ENCODE measurements at places on chromosomes 3 and 15.

DNA sequence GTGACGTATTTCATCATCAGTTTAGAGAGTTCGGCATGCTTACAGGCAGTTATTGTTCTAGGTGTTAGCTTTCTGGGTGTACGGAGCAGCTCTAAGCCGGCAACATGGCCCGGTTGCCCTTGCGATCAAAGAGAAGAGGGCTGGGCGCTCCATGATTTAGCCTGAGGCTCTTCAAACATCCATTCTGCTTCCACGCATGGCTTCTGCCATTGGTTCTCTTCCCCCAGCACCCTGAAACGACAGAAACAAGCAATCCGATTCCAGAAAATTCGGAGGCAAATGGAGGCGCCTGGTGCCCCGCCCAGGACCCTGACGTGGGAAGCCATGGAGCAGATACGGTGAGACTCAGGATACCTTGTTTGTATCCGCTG, 574 bp downstream of the NGRN start:
- DNase-seq, result peak; percentile 30

DNA sequence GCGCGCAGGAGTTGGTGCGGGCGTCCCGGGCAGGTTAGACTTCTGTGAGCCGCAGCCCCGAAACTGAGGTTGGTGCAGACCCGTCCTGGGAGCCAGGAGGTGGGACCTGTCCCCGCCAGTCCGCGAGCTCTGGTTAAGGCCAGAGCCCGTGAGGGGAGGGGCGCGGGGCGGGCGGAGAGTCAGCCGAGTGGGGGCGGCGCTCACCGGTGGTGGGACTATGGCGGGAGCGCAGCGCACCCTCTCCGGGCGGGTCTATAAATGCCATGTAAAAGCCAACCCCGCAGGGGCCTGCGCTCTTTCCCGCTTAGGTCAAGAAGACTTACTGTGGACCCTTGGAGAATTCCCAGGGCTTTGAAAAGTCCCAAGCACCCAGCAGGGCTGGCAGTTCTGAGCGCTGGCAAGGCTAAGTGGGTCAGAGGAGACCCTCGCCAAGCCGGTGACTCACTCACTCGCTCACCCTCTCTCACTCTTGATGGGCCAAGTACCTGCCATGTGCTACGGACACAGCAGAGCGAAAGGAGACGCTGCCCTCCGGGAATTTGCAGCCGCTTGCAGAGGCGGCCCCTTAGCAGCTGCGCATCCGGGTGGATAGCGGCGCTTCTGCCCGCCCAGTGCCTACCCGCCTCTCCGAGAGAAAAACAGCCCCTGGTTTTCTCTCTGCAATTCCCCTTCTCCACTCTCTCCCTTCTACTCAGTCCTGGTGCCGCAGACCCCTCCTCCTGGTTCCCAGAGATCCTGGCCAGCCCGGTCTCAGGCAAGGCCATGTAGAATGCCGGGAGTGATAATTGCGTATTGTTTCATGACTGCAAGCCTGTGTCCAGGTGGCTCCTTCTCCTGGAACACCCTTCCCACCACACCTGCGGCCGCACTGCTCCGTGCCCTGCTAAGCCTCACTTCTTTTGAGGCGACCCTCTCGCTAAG, at the start of gene ALDH1L1:
TSS of gene ALDH1L1 (minus strand) at position 110 of the 921 bp plus-strand sequence. CDS start 19,607 bp downstream, outside the sequence.
- DNase-seq, result peak; percentile 86

DNA sequence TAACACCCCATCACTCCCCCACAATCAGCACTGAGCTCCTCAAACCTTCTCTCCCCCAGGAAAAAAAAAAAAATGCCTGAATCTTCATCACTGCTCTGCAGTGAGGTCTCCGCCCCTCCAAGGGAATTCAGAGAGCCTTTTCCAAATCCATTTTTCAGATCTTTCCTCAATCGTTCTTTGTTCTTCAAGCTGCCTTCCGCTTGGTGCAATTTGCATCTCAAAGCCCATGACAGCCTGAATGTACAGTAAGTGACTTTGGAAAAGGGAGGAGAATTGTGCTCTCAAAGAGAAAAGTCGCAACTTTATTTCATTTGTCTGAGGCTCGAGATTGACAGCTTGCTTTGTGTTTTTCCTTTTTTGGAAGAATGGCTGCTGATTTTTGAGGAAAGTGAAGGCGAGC, 75.0 kb downstream of the CORO2B start:
- DNase-seq, result no peak

- no peak for DNase-seq
Observed at GRCh38 chr3:141728355-141728892, 9.7 kb upstream of the RNF7 start.

DNA sequence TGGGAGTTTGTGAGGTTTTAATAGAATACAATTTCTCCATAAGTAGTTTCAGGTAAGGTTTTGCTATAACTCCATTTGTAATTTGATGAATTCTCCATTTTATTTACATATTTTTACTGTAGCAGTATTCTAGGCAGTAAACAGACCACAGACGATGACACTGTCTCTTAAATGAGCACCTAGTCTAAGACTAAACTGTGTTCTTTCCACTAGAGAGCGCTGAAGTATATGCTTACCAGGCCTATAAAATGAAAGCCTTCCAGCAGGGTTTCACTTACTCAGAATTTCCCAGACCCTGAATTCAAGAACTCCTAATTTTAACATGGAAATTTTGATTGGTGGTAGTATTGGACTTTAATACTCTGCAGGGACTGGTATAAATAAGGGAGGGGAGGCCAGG, 41.6 kb downstream of the POLG start:
- no peak for DNase-seq

- DNase-seq, result no peak
Observed at GRCh38 chr3:171551296-171551695, 91.1 kb upstream of the TNIK start.

DNA sequence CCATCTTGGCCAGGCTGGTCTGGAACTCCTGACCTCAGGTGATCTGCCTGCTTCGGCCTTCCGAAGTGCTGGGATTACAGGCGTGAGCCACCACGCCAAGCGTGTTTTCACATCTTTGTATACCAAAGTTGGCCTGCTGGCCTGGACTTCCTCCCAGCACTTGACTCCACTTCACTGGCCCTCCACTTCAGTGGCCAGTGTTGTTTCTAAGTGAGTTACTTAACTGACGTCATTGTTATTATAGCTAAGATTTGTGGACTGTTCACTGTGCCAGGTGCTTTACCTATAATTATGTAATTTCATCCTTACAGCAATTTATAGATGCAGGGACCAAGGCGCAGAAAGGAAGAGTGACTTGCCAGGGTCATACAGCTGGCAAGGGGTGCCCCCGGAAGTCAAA, 52.0 kb downstream of the HRH1 start:
- DNase-seq, result peak; percentile 90

GRCh38 chr15:77030928-77031375, 36.0 kb downstream of the PSTPIP1 start:
- DNase-seq, result no peak

- no peak for DNase-seq
Observed at GRCh38 chr3:56890448-56891091, 88.8 kb upstream of the ARHGEF3 start.

GRCh38 chr3:71859123-71859519, 74.2 kb upstream of the PROK2 start:
- no peak for DNase-seq

DNA sequence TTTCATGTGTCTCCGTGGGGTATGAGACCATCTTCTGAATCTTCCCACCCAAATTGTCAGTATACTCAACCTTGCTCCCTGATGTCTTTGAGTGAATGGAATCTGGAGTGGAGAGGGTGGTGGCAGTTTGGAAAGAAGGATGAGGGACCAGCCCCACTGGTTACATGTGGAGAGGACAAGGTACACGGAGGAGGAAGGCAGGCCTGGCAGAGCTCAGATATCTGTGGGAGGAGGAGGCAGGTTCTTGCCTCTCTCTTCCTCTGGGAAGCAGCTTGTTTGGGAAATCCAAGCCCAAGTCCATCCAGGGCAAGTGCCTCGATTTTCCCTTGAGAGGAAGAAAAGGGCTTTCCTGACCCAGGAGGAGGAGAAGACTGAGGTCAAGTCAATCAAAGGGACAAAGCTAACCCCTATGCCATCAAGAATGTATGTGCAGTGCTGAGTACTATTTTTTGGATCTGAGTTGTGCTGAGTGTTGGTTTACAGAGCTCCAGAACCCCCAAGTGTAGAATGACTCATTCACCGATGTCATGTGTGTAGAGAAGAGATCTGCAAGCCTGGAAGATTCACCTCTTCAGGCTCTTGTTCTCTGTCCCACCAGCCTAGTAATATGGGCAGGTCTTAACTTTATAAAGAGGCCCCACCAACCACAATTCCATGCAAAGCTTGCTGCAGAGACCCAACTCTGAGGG, 19.8 kb upstream of the LOXL1 start:
- DNase-seq, result no peak

GRCh38 chr3:73401616-73402279, 223.0 kb downstream of the PDZRN3 start:
- peak; percentile 20 for DNase-seq

DNA sequence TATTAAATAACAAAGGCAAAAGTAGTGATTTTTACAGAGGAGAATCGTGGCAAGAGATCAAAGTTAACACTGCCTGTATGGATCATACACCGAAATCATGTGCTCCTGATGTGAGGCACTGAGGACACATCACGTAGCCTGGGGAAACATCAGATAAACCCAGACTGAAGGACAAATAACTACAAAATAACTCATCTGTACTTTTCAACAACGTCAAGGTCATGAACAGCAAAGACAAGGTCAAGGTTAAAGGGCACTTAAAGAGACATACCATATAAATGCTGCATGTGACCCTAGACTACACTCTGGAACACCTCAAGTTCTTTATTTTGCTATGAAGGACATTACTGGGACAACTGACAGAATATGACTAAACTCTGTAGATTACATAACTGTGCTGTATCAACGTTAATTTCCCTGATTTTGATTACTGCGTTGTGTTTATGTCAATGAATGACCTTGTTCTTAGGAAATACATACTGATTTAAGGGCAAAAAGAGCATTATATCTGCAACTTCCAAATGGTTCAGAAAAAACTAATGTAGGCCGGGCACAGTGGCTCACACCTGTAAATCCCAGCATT, 48.1 kb downstream of the CHSY1 start:
- no peak for DNase-seq

DNA sequence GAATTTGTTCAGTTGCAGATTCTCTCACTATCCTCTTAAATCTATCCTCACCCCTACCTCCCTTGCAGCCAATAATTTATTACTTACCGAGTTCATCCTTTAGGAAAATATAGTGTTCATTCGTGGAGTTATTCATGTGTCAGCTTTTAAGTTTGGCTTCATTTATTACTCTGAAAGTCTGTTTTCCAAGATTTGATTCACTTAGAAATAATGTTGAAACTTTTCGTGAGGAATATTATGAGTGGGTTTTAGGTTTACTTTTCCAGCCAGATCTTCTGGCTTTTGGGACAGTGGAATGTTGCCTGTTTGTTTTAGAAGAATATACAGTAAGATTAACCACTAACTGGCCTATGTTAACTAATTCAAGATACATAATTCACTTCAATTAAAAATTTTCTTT, 161.0 kb upstream of the CGNL1 start:
- DNase-seq, result no peak

DNA sequence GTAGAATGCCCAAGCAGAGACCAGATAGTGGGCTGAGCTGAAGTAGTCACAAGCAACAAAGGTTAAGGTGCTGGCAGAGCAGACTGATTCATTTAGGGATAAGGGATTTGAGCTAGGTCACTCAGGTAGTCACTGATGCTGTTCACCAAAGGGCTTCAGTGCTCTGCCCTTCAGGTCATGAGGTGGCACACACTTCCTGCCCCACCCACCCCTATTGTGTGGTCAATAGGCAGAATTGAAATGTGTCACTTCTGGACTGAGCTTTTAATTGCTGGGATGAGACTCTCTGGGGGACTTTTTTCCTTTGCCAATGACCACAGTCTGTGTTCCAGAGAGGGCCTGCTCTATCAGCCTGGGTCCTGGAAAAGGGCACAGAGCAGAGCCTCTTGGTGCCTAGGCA, 2.9 kb upstream of the DIS3L start:
- no peak for DNase-seq

GRCh38 chr15:36221992-36222391, 357.4 kb upstream of the CDIN1 start:
- DNase-seq, result no peak

- no peak for DNase-seq
Observed at GRCh38 chr3:63977893-63978292, 45.4 kb downstream of the PSMD6 start.

- no peak for DNase-seq
Observed at GRCh38 chr3:156145866-156146265, 25.5 kb downstream of the KCNAB1 start.

DNA sequence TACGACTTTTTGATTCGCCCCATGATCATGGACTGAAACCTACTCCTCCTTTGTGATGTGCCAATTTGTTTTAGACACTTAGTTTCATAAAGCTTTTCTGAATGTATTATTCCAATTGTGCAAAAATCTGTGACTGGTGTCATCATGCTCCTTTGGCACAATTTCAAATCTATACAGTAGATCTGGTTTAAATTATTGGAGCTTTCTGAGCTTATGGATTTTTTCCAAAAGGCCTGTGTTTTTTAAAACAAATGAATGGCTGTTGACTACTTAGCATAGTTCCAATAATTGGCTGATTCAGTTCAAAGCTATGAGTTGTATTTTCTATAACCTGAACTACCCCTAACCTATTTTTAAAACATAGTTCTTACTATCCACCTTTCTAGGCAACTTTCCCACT, 282.7 kb downstream of the CNTN3 start:
- DNase-seq, result no peak

DNA sequence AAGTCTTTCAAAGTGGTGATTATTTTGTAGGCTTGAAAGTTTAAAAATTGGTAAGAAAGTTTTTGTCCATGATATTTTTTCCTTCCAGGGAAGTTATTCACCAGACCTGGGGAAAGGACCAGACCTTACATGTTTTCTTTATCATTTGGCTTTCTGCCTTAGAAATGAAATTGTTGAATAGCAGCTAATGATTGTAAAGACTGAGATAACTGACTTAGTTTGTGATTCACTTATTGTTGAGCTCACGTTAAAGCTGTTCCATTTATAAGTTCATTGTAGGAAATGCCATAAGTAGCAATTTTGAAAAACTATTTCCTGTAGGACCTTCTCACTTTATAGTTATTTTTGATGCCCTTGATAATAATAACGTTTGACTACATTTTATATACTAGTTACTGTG, 51.9 kb downstream of the IQGAP1 start:
- DNase-seq, result no peak

- DNase-seq, result peak; percentile 18
Observed at GRCh38 chr15:79615754-79616153, 183.6 kb downstream of the MINAR1 start.

- peak; percentile 96 for DNase-seq
Observed at GRCh38 chr15:90954712-90955623, at the start of gene RCCD1. Gene RCCD1 (plus strand): TSS chr15:90954884. CDS start chr15:90956735, 1,851 bp downstream.

GRCh38 chr3:174439331-174440252, 419.5 kb upstream of the NAALADL2 start:
- DNase-seq, result no peak

DNA sequence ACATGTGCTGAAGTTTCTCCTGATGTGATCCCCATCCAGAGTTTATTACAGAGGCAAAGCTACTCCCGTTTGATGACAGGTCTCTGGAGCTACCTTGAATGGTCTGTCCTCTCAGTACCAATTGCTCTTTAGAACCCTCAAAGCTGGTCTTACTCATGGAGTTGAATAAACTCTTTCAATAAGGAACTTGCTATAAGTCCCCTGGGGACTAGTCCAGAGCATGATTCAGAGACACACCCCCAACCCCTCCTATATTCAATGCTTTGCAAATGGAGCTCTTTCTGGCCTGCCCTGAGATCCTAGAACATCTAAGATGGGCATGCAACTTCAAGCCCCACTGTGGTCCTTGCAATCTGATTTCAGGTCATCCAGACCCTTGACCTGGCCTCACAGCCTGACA, 23.9 kb upstream of the TPM1 start:
- DNase-seq, result no peak

Measured in thyroid gland (tissue), 4 donors.